H4 (cell line): ENCODE measurements at places on chromosomes 2 and 18.

- no peak for DNase-seq
These were observed 406.5 kb downstream of the XIRP2 start for GRCh38 chr2:167294776-167295140.

DNA sequence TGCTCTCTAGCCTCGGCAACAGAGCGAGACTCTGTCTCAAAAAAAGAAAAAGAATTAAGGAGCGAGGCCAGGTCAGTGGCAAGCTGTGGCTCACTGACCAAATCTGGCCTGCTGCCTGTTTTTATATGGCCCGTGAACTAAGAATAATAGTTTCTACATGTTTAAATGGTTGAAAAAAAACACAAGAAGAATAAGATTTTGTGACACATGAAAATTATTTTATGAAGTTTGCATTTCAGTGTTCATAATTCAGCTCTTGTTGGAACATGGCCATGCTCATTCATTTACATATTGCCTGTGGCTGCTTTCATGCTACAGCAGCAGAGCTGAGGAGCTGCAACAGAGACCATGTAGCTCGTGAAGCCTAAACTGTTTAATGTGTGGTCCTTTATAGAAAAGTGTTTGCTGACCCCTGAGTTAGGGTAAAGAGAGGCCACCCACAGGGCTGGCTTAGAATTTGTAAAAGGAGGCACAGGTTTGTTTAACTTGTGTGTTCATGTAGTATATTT, 59.5 kb downstream of the MFSD6 start:
- DNase-seq: no peak

DNA sequence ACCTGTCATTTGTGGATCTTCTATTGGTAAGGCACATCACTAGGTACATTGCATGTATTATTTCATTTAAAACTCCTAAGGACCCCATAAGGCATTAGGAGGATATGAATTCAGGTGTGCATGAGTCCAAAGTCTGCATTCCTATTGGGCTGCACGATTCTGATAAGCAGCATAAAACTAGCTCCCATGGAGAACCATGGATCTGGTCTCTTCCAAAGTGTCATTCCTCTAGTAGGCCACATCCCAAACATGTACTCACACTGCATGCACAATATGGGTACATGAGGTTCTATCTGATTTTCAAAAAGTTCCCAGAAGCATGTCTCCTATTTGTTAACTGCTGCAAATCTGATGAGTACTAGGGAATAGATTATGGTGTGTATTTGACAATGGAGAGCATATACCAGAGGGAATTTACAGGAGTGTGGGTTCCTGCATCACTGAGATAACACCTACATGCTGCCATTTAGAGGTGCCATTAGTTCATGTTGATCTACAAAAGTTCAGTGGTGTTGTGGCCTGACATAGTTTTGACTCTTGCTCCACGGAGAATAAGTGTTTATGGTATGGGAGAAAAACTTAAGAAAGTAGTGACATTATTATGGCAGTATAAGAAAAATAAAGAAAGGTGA, 11.3 kb downstream of the CYTIP start:
- no peak for DNase-seq

- DNase-seq: no peak
These were observed 18.1 kb upstream of the LYPD6B start for GRCh38 chr2:149020432-149020851.

DNA sequence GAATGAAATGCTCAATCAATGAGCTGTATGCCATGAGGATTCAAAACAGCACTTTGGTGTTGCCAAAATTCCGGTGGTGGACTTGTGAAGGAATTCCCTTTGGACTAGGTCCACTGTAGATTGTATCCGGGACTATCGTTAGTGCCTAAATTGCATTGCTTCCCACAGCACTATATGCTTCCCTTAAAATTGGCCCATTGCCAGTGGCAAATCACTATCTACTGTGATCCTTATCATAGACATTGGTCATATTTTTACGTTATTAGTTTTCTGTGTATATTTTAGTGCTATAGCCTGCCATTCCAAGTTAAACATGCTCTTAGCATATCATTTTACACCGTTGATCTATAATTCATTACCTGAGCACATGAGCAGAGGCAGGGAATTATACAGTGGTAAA, 1.7 kb downstream of the PJVK start:
- no peak for DNase-seq

DNA sequence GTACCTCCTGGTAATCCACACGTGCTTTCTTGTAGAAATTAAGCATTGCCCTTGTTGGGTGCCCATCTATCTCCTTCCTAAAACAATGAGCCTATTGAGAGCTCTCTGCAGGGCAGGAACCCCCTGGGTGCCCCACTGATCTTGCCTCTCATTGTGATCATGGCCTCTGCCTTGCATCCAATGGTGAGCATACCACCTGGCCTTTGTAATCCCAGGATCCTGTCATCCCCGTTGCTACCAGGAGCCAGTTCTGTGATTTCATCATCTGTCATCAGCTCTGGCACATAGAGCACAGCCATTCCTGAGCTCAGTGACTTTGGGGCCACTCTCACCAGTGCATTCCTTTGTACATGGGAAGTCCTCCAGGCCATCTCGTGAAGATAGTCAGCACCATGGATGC, 381.0 kb upstream of the ID2 start:
- DNase-seq: no peak

- DNase-seq: no peak
These were observed 80.7 kb upstream of the STON1 start for GRCh38 chr2:48449073-48449840.

DNA sequence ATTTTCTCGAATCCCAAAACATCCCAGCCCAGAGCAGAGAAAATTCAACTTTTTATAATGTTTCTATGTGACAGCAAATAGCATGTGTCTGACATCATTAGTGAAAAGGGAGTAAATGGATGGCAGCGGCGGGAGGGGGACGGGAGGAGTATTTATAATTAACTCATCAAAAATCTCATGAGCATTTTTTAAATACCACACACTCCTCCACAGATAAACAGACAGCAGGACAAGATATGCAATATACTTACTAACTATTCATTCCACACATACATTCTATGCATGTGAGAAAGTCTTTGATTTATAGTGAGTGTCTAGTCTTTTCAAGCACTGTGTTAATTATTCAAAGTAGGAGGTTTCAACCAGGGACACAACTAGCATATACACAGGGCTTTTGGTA, 107.6 kb downstream of the LRP2 start:
- no peak for DNase-seq

DNA sequence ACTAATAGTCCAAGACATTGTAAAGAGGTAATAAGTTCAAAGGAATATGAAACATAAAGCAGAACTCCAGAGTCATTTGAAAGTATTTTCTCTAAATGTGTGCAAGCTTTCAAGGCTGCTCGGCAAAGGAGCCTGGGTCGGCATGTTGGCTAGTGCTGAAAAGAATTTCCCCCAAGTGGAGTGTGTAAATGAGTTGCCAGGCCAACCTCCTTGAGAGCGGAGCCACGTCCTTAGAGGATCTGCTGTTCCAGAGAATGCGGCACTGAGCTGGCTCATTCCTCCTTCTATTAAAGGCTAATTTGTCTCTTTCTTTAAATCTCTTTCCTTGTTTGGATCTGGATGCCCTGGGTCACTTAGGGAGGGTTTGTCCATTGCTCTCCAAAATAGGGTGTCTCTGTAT, 127.5 kb downstream of the RDH14 start:
- no peak for DNase-seq

DNA sequence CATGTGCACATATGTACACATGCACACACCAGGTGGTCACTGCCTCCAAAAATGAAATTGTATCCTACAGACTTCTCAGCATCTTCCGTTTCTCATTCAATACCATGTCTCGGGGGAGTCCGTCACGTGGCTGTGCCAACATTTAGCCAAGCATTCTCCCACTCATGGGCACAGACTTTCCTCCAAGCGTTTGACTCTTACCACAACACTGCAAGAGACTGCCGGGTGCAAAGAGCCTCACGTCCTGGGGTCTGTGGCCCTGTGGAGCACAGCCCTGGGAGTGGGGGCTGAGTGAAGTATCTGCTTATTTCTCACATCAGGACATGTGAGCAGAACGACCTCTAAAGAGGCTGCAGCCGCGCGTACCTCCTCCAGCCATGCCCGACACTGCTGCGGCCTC, 28.0 kb downstream of the HDAC4 start:
- no peak for DNase-seq
